Kidney capillary endothelial cell (primary cell): ENCODE measurements at places on chromosomes 1 and 21.

DNA sequence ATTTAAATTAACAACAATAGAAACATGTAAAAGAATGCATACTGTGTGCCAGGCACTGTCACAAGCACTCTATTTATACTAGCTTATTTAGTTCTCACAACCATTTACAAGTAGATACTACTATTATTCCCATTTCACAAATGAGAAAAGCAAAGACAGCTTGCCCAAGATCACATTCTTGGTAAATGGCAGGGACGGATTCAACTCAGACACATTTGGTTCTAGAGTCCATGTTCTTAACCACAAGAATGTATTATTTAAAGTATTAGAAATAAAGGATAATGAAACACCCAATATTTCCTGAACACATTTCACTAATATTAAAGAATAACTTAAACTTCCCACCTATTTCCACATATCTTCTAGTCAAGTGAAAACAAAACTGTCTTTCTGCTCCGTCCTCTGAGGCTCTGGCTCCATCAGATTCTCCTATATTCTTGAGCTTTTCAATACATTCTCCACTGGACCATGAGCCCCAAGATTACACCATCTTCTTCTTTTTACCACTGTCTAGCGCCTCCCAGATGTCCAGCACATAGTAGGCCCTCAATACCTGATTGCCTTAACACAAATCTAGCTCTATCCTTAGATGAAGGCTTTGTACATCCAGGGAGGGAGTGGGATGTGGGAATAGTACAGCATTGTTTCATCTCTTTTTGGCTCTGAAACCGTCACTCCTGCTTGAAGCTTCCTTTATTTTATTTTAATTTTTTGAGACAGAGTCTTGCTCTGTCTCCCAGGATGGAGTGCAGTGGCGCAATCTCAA, 29.3 kb downstream of the SOD1 start:
- no peak for DNase-seq

GRCh38 chr1:25713961-25714360, 86.0 kb upstream of the SELENON start:
- DNase-seq = no peak

GRCh38 chr1:10195570-10195969, 14.8 kb upstream of the KIF1B start:
- no peak for DNase-seq

- DNase-seq = no peak
These were observed 1.3 kb upstream of the BLACAT1 start for GRCh38 chr1:205456868-205457745.
